ENCODE measurements at places on chromosomes 1 and 21. TPM values are rescaled to one million over a fixed set of nuclear protein-coding genes. Genes with fewer than 3 reads are reported as not detected.

The FAM163A gene
- 0.26 TPM for total RNA-seq

The FAM110D gene
- not detected for total RNA-seq

The SHE gene
- total RNA-seq, result 0.26 TPM

The PALMD gene
- 1.1 TPM for total RNA-seq

The BGLAP gene
- total RNA-seq, result 1.2 TPM

All from epithelial cell of alveolus of lung (primary cell).